ENCODE measurements at places on chromosomes 2 and 18. TPM values are rescaled to one million over a fixed set of nuclear protein-coding genes. Genes with fewer than 3 reads are reported as not detected.

UGT1A10 gene
- not detected for total RNA-seq

LOXL3 gene
- total RNA-seq: 0.51 TPM

STK11IP gene
- total RNA-seq: 46.4 TPM

SERPINB10 gene
- total RNA-seq: 1.5 TPM

VWC2L gene
- total RNA-seq: not detected

TUBA4B gene
- total RNA-seq: not detected

SERPINE2 gene
- total RNA-seq: 8.0 TPM

SERPINB12 gene
- not detected for total RNA-seq

ANKRD44 gene
- total RNA-seq: 234 TPM

DNER gene
- not detected for total RNA-seq

UGT1A6 gene
- not detected for total RNA-seq

COQ10B gene
- 22.9 TPM for total RNA-seq

DNA sequence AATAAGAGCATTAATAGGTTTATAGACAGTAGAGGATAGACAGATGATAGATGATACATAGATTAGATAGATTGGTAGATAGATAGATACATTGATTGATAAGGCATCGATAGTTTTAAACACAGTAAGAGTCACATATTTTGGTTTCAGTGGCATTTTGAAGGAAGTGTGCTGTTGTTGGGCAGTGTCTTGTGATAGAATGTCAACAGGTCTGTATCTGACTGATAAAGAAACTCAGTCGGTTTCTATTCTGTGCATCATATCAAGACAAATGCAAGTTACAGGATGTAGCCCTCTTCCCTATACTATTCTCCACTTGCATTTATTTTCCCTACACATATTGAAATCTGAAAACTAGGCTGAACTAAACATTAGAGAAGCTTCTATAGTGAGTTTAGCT lies 1229.0 kb upstream of the ZEB2 start:
- no peak overlapping the region for H3K27ac ChIP-seq
- H3K36me3 ChIP-seq: no peaks in the 10 kb centered on the region
- no peaks in the 10 kb centered on the region for H3K27me3 ChIP-seq
- H3K4me1 ChIP-seq: no peaks in the 10 kb centered on the region
- DNase-seq: no peak
- H3K4me3 ChIP-seq: no peak overlapping the region

- H3K4me1 ChIP-seq: no peaks in the 10 kb centered on the region
- no peaks in the 10 kb centered on the region for H3K36me3 ChIP-seq
- H3K27me3 ChIP-seq: no peaks in the 10 kb centered on the region
- no peak overlapping the region for H3K4me3 ChIP-seq
Measured at GRCh38 chr2:137383391-137383790, 580.9 kb upstream of the HNMT start.

GRCh38 chr2:195148004-195148403 lies 509.0 kb upstream of the SLC39A10 start:
- no peaks in the 10 kb centered on the region for H3K27me3 ChIP-seq
- no peaks in the 10 kb centered on the region for H3K4me1 ChIP-seq

DNA sequence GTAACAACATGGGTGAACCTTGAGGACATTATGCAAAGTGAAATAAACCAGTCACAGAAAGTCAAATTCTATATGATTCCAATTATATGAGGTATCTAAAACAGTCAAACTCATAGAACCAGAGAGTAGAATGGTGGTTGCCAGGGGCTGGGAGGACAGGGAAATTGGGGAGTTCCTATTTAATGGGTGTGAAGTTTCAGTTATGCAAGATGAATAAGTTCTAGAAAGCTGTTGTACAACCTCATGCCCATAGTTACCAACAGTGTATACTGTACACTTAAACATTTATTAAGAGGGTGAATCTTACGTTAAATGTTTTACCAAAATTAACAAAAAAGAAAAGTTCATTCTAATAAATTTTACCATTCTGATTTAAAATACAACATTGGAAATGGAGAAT lies 92.7 kb upstream of the WDSUB1 start:
- no peak overlapping the region for H3K27ac ChIP-seq
- no peaks in the 10 kb centered on the region for H3K27me3 ChIP-seq
- no peaks in the 10 kb centered on the region for H3K4me1 ChIP-seq
- no peaks in the 10 kb centered on the region for H3K36me3 ChIP-seq
- DNase-seq: no peak

GRCh38 chr2:94993176-94994062 lies 32.1 kb upstream of the MAL start:
- no peaks in the 10 kb centered on the region for H3K36me3 ChIP-seq
- H3K27ac ChIP-seq: no peak overlapping the region
- no peaks in the 10 kb centered on the region for H3K27me3 ChIP-seq
- H3K4me3 ChIP-seq: no peak overlapping the region

- no peaks in the 10 kb centered on the region for H3K36me3 ChIP-seq
- H3K27ac ChIP-seq: no peak overlapping the region
- no peaks in the 10 kb centered on the region for H3K27me3 ChIP-seq
Measured at GRCh38 chr2:201924453-201924852, 109.2 kb upstream of the FZD7 start.

- no peak overlapping the region for H3K27ac ChIP-seq
- H3K27me3 ChIP-seq: no peaks in the 10 kb centered on the region
- DNase-seq: no peak
- no peak overlapping the region for H3K4me3 ChIP-seq
- H3K36me3 ChIP-seq: peaks cover 3% of the 10 kb centered on the region
Measured at GRCh38 chr2:203344667-203345066, 16.5 kb downstream of the ABI2 start.

DNA sequence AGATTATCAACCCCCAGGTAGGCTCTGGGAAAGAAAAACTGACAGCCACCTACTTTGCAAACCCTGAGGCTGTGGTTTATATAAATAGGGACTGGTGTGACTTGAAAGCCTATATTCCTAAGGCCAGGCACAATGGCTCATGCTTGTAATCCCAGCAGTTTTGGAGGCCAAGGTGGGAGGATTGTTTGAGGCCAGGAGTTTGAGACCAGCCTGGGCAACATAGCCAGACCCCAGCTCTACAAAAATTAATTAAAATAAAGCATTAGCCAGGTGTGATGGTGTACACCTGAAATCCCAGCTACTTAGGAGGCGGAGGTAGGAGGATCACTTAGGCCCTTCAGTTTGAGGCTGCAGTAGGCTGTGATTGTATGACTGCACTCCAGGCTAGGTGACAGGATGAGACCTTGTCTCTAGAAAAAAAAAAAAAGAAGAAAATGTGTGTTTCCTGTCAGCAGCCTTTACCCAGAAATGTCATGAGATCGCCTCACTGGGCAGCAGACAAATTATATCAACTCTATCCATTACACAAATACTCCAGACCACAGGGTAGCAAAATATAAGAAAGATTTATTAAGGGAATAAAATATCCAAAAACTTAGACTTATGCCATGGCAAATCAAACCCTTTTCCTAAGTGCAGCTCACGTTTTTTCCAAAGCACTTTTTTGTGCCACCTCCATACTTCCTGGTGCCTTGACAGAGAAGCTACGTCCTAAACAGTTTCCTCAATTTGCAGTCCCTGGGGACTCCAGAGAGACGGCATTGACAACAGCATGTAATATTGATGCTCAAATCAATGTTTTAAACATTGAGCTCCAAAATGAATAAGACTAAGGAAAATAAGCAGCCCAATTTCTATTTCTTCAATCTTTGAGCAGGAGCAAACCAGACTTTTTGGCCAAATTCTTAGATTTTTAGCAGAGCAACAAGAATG lies 190.8 kb upstream of the NDUFV2 start:
- H3K27me3 ChIP-seq: no peaks in the 10 kb centered on the region
- H3K4me3 ChIP-seq: no peak overlapping the region
- no peaks in the 10 kb centered on the region for H3K36me3 ChIP-seq
- H3K27ac ChIP-seq: no peak overlapping the region

- no peak overlapping the region for H3K4me3 ChIP-seq
- no peaks in the 10 kb centered on the region for H3K27me3 ChIP-seq
- no peak for DNase-seq
Measured at GRCh38 chr2:168181825-168182224, 65.6 kb downstream of the STK39 start.

DNA sequence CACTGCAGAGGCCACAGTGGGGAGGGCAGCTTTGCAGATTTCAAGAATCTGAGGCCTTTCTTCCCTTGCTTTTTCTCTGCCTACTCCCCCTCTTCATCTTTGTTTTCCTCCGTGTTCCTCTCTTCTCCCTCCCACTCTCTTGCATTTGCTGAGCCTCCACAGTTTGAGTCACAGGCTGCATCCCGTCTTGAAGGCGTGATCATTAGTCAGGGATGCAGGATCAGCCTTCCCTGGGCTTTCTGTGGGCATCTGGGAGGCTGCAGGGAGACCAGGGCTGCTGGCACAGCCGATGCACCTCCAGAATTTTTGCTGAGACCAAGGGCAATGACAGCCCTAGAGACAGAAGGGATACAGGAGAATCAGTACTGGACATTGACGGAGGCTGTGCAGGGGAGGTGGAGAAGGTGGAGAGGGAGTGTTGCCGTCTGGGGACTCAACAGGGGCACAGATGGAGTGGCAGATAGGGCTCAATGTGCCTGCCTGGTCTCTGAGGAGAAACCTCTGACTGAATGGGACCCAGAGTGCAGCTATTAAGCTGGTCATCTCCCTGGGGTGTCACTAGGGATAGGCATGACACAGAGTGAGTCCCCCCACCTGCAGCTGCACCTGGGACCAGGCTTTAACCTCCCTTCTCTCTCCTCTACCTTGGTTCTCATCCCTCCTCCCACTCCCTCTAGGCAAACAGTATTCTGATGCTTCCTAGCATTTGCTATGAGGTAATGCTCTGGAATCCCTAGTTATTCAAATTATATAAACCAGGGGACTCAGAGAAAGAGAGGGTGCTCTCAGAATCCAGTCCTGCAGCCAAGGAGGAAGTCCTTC lies 29.0 kb upstream of the DNAJC27 start:
- DNase-seq: no peak
- no peak overlapping the region for H3K4me3 ChIP-seq
- no peak overlapping the region for H3K27ac ChIP-seq
- no peaks in the 10 kb centered on the region for H3K4me1 ChIP-seq
- H3K27me3 ChIP-seq: no peaks in the 10 kb centered on the region
- H3K36me3 ChIP-seq: no peaks in the 10 kb centered on the region

DNA sequence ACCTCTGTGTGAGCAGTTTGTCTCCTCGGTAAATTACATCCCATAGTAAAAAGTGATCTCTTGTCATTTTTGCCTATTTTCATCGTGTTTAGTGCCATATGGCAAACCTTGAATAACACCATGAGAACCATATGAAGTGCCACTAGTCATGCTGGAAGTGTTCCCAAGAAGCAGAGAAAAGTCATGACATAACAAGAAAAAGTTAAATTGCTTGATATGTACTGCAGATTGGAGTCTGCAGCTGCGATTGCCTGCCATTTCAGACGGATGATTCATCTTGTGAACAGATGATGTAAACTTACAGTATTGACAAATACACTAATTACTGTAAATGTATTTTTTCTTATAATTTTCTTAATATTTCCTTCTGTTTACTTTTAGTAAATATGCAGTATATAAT lies 846.7 kb downstream of the BCL11A start:
- no peaks in the 10 kb centered on the region for H3K27me3 ChIP-seq
- H3K4me3 ChIP-seq: no peak overlapping the region
- no peaks in the 10 kb centered on the region for H3K36me3 ChIP-seq
- no peak for DNase-seq

DNA sequence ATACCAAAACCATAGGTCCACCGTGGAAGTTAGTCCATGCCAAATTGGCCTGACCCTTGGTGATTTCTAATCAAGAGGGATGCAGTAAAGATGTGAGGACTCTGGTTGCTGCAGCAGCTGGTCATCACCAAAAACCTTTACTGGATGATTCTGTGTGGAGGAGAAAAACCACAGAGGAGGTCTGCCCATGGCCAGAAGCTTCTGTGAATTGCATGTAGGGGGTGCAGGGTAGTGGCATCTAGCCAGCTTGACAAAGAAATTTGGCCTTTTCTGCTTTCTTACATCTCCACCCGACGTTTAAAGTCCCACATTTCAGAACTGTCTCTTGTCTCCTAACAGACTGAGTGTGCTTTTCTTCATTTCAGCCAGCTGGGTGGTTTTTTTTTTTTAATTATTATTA lies 180.0 kb downstream of the TPGS2 start:
- no peak overlapping the region for H3K4me3 ChIP-seq
- H3K27me3 ChIP-seq: no peaks in the 10 kb centered on the region
- DNase-seq: no peak
- H3K4me1 ChIP-seq: no peaks in the 10 kb centered on the region

- no peaks in the 10 kb centered on the region for H3K4me1 ChIP-seq
- H3K27me3 ChIP-seq: no peaks in the 10 kb centered on the region
- no peak overlapping the region for H3K27ac ChIP-seq
- H3K4me3 ChIP-seq: no peak overlapping the region
- H3K36me3 ChIP-seq: no peaks in the 10 kb centered on the region
- DNase-seq: no peak
Measured at GRCh38 chr2:193476171-193476800, 1281.6 kb upstream of the TMEFF2 start.

DNA sequence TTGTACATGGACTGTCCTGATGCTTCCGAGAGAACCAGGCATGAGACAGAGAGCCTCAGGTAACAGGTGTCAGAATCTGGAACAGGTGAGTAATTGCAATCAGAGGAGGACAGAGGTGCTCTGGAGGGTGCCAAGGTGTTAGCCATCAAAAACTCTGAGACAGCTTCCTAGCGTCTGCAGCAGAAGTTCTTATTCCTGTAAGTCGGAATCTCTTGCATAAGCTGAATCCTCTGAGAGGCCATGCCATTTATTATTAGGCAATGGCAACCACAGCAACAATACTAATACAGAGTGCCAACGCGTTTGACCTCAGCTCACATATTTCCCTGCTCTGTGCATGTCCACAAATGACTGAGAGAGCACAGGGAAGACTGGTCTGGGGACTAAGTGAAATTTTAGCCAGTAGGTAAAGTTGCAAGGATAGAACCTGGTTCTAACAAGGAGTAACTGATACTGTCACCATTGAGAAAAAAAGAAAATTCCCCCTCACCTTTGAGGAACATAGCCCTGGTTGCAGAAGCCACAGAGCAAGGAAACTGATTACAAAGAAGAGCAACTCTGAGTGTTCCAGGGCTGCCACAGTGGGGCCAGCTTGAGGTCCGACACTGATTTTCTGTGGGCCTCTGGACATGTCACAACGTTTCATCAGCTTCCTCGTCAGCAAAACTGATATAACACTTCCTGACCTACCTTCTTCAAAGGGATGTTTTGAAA lies 55.1 kb upstream of the ACSL3 start:
- no peak overlapping the region for H3K27ac ChIP-seq
- no peak overlapping the region for H3K4me3 ChIP-seq
- no peaks in the 10 kb centered on the region for H3K4me1 ChIP-seq
- DNase-seq: no peak

- H3K27me3 ChIP-seq: no peaks in the 10 kb centered on the region
- no peak for DNase-seq
- H3K27ac ChIP-seq: no peak overlapping the region
- no peaks in the 10 kb centered on the region for H3K4me1 ChIP-seq
- H3K4me3 ChIP-seq: no peak overlapping the region
Measured at GRCh38 chr2:221779614-221780067, 207.5 kb upstream of the EPHA4 start.

- H3K27me3 ChIP-seq: no peaks in the 10 kb centered on the region
- no peak for DNase-seq
- H3K36me3 ChIP-seq: no peaks in the 10 kb centered on the region
- no peak overlapping the region for H3K27ac ChIP-seq
Measured at GRCh38 chr2:237290261-237290660, 123.7 kb downstream of the COL6A3 start.

- no peaks in the 10 kb centered on the region for H3K4me1 ChIP-seq
- H3K27me3 ChIP-seq: no peaks in the 10 kb centered on the region
- no peak overlapping the region for H3K27ac ChIP-seq
- no peak overlapping the region for H3K4me3 ChIP-seq
- H3K36me3 ChIP-seq: no peaks in the 10 kb centered on the region
- no peak for DNase-seq
Measured at GRCh38 chr18:46374850-46375249, 270.7 kb downstream of the HAUS1 start.

- H3K27me3 ChIP-seq: no peaks in the 10 kb centered on the region
- no peak for DNase-seq
Measured at GRCh38 chr18:42745171-42745570, 370.3 kb downstream of the RIT2 start.
